Skeletal muscle cell (primary cell): ENCODE measurements at places on chromosomes 1 and 21.
A peak's percentile ranks its signal among the peaks of the same experiment; 100 is the strongest.

DNA sequence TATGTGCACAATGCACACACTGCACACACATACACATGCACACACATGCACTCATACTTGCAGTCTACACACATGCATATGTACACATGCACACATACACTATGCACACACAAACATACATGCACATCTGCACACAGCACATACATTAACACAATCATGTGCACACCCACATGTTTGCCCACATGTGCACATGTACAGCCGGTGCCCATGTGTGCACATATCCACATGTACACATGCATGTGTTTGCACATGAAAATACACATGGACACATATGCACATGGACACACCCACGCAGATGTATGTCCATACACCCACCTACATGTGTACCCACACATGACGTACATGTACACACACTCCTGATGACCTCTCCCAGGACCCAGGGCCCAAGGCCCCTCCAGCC is 105.1 kb upstream of the ACTRT2 start:
- DNase-seq, result no peak

GRCh38 chr1:234583755-234584419 is 26.1 kb downstream of the IRF2BP2 start:
- no peak for DNase-seq

- peak; percentile 50 for DNase-seq
Observed at GRCh38 chr1:15714406-15715136, 21.5 kb upstream of the SLC25A34 start.

- DNase-seq, result no peak
Observed at GRCh38 chr1:38686167-38686926, 173.2 kb downstream of the RRAGC start.

- no peak for DNase-seq
Observed at GRCh38 chr1:97196825-97197516, 475.4 kb downstream of the PTBP2 start.

DNA sequence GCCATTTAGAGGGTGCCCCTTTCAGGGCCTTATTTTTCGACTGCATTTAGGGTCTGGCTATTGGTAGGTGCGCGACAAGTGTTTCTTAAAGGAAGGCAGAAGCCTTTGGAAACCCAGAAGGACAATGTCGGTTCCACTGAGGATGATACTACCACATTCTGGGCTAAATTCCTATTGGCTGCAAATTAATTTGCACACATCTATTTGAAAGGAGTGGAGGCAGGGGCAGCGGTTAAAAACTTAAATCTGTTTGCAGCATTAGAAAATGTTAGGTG is 1.1 kb downstream of the PATJ start:
- no peak for DNase-seq

- DNase-seq, result no peak
Observed at GRCh38 chr1:113036639-113037321, 36.2 kb upstream of the LRIG2 start.
